ENCODE measurements at places on chromosomes 2 and 18.

DNA sequence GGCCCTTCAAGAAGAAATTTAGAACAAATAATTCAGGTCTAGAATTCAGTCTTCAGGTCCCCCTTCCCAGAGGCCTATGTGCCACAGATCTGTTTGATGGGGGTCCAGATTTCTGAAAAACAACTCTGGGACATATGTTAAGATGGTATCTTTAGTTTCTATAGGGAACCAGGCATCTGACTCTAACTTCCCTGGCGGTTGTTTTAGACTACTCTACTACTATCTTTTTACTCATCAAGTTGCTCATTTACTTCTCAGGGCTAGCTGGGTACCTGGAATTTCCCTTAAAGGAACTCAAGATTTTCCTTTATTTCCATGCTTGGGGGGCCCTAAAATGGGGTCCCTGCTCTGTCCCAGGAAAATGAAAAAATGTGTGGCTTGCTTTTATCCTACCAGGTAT, 114.7 kb upstream of the RAB6C start:
- no peak for DNase-seq

GRCh38 chr18:38539371-38539770, 973.8 kb upstream of the CELF4 start:
- DNase-seq, result no peak

- DNase-seq, result no peak
Measured at GRCh38 chr2:235773188-235773928, 279.5 kb downstream of the AGAP1 start.

GRCh38 chr18:14971461-14972185, 223.7 kb downstream of the ANKRD30B start:
- no peak for DNase-seq

GRCh38 chr2:165762723-165763122, 31.3 kb downstream of the GALNT3 start:
- DNase-seq, result no peak

DNA sequence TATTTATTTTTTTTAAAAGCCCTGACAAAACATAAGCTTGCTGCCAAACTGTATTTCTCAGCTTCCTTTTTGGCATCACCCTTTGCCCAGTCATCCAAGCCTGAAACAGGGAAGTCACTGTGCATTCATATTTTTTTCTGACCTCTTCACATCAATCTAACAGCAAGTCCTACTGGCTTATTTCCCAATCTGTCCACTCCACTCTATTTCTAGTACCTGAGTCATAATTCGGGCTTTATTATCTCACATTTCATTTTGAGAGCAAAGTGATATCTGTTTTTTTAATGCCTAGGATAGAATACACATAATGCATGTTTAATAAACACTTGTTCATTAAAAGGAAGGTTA, 5.1 kb downstream of the HNMT start:
- no peak for DNase-seq

- no peak for DNase-seq
Measured at GRCh38 chr2:205370726-205371125, 311.6 kb upstream of the NRP2 start.

DNA sequence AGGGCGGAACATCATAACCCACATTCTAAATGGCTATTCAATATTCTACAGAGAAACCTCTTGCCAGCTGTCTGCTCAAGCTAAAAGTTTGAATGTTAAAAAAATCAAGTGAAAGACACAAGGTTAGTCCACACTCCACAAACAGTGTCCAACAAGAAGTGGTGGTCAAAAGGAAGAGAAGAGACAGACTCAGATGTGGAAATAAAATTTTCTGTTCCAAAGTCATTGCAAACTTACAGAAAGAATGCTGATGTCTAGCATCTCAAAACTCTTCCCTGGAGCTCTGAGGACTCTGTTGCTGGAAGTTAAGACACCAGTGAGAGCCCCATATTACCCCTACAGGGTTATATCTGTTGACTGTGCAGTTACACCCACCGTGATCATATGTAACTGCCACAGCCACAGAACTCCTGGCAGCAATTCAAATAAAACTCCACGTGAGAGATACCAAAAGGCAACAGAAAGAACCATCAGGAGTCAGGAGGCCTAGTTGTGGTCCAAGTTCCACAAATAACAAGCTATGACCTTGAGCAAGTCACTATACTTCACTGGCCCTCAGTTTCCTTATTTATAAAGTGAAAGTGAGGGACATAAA, 60.9 kb downstream of the AAK1 start:
- DNase-seq, result no peak

GRCh38 chr18:68164909-68165308, 550.0 kb downstream of the TMX3 start:
- no peak for DNase-seq

DNA sequence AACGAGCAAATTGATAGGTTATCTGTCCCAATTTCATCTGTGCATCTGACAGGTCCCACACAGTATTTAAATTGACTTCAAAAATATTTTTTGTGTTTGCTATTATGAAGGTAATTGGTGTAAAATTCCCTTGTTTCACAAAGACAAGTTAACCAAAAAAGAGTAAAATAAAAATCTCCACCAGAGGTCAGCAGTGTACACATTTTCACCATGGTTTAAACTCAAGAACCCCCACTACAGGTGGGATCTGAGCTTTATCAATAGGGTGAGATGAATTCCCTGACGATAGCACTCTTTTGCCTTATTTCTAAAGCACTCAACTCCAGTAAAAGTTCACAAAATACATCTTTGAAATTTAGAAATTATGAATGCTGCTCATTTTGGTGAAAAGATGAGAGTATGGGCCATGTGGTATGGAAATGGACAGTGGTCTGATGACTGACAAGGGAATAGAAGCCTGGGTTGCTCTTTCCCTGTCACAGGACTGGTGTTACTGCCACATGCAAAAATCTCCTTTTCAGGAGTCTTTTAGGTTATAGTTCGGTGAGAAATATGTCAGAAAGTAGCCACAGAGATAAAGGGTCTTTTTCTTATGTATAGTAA, 68.0 kb downstream of the SERPINB8 start:
- no peak for DNase-seq

DNA sequence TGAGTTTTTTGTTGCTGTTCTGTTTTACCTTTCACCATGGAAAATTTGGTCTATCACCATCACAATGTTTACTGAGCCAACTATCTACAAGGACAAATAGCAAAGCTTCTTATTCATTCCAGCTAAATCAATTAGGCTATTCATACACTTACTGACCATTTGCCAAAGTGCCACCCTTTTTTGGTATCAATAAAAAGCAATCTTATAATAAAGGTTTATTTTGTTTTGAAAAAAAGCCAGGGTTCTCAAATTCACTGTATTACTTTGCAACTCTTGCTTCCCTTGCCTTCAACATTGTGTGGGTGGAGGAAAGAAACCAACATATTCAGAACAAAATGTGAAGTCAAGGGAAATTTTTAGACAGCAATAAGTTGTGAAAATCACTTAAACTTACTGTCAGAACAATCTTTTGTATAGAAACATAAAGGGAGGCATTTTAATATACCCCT, 15.3 kb downstream of the PELI1 start:
- no peak for DNase-seq

- DNase-seq, result no peak
Measured at GRCh38 chr2:236866542-236867340, 218.9 kb upstream of the COPS8 start.

All from activated B cell treated with CpG ODN at 0.5 μM for 24 hours (primary cell).